Stimulated activated CD4-positive, alpha-beta T cell treated with anti-CD3 and anti-CD28 coated beads, Interleukin-2, amount 100 ng/mL, for 4 hours (primary cell): ENCODE measurements at places on chromosomes 7 and 10.

GRCh38 chr7:137954614-137955013 is 47.3 kb downstream of the CREB3L2 start:
- DNase-seq: no peak

- no peak for DNase-seq
These were observed 39.2 kb downstream of the MEOX2 start for GRCh38 chr7:15647309-15647708.

DNA sequence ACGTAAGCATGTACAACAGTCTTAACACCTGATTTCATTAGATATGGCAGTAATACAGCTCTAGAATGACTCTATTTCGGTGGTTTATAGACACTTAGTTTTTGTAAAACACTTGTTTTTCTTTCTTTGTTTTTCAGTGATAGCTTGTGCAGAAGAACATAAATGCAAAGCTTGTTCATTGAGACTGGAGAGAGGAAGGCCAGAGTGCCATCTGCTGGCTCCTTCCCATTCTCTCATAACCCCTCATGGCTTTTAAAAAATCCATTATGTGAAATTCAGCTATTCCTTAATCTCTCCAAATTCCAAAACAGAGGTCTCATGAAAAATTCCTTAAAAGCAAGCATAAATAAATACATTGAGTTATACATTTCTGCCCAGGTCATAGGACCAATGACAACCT is 76.3 kb downstream of the CACNB2 start:
- DNase-seq: no peak

- no peak for DNase-seq
These were observed 523.9 kb upstream of the MGMT start for GRCh38 chr10:128943111-128943510.

GRCh38 chr10:110399965-110400933 is 95.5 kb upstream of the SMNDC1 start:
- DNase-seq: no peak

DNA sequence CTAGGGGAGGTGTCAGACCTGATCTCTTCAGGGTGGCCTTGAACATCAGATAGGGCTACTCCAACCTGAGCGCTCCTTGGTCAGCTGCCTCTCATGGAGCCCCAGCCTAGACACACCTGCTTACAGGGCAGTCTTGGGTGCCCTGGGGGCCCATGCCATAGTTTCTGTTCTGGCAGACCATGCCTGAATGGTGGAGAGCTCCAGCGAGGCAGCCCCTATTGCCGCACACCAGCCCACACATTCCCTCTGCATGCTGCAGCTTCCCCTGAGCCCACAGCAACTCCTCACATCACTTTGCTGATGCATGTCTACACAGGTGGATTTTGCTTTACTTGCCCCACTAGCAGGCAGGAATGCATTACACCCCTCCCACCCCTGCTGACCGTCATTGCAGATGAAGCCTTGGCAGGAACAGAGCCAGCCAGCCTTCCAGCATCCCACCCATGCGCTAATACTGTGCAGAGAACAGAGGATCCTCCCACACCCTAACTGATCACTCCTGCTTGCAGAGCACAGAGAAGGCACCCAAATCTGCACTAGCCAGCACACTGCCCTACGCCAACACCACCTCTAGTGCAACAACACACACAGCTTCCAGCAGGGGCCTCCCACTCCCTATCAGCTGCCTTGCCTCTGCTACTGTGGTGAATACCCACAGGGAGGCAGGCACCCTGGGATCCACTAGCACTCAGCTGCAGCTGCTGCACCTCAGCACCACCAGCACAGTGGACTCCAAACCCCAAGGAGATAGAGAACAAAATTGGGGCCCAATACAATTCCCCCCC is 43.0 kb upstream of the GRM3 start:
- DNase-seq: no peak

- no peak for DNase-seq
These were observed 56.8 kb upstream of the LANCL2 start for GRCh38 chr7:55308186-55308929.

DNA sequence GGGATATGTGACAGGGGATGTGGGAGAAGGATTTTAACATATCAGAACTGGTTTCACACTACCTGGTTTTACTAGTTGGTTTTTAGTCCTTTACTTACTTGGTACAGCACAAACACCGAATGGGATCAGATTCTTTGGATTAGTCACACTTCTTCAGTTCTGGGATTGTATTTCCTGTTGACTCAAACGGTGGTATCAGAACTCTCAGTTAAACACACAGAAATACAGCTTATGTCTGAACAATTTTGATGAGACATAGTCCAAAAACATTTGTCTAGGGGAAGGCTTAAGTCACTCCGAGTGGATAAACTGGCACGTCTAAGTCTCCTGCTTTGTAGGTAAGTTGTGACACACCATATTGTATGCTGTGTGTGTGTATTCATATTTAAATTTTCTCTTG is 480.5 kb downstream of the PHTF2 start:
- DNase-seq: no peak

- no peak for DNase-seq
These were observed 58.3 kb downstream of the SLC39A12 start for GRCh38 chr10:18010050-18010449.

- DNase-seq: no peak
These were observed 40.3 kb upstream of the DLD start for GRCh38 chr7:107850643-107851042.

DNA sequence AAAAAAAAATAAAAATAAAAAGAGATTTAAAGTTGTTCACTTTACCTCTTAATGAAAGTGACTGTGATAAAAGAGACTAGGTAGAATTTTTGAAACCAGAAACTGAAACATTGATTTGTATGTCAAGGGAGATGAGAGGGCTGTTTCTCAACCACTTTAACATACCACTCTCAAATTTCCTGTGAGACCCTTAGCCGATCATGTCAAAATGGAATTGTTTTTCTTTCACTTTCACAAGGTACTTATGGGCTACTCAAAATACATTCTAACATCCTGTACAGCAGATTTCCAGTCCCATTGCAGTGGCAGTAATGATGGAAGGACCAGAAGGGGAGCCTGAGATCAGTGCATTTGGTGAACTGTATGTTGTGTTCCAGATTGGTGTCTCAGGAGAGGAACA is 261.2 kb downstream of the PPP1R3A start:
- DNase-seq: no peak

DNA sequence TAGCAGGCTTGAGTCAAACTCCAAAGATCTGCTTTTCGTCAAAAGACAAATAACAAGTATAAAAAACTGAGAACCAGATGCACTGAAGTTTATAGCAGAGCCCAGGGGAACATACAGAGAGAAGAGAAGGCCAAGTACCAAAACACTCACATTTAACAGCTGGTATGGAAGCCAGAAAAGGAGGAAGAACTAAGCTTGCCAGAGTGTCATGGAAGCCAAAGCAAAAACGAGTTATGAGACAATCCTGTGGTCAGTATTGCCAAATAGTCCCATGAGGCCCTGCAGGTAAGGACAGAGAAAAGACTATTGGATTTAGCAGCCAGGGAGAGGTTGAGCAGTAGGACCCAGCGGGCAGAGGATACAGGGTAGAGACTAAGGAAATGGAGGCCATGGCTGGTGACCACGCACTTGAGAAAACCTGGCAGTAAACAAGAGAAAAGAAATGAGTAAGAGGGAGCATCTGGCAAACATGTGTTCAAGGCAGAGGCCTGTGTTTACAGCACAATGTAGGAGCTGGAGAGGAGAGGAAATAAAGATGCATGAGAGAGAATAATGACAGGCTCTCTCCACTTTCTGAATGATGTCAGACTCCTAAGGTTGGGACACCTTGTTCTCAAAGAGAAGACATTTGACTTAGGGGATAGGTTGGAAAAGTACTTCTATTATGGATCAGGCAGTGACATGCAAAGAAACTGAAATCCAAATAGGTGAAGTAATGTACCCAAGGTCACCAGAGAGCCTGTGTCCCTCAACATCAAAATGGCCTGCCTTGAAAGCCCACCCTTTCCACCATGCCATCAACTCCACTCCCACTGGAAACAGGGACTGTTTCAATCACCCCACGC is 9.1 kb downstream of the CREB3L2 start:
- no peak for DNase-seq

DNA sequence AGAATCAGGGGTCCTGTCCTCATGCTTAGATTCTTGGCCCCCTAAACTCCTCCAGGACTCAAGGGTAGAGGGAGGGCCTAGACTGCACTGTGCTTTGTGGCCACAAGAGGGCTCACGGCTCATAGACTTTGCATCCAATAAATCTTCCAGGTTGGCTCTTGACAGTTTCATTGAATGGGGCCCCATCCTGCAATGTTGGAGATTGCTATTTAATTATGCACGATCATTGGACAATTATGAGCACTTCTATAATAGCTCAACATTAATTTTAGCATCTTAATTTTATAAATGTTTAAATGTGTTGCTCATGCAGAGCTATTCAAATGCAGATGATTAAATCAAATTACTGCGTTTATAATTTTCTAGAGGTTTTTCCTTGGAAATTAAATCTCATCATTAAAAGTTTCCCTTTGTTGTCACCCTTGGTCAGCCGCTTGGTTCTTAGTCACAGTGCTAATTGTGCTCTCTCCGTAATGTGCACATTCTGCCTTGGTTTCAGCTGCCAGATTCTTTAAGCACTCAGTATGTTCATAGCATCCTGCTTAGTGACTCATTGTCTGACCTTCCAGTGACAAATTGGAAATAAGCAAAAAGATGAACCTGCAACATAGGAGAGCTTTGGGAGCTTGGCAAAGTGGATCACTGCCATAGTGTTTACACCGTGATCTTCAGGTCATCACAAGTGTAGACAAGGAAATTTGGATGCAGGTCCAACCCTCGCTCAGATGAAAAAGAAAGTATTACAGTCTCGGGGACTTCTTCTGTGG is 33.4 kb upstream of the PLPP4 start:
- DNase-seq: no peak

- no peak for DNase-seq
These were observed 9.7 kb upstream of the MKRN1 start for GRCh38 chr7:140489026-140489359.

DNA sequence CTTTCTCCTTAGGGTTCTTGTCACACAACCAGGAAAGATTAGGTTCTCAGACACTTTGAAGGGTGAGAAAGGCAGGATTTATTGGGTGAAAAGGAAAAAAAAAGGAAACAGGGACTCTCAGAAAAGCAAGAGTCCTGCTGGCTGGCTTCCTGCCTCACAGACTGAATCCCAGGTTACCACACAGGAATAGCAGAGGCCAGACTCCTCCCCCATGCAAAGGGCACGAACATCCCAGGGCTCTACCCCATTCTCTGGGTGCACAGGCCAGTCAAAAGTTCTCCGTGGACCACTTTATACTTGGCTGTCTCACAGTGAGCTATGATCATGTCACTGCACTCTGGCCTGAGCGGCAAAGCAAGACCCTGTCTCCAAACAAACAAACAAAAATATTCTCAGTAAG is 42.6 kb downstream of the HOXA1 start:
- no peak for DNase-seq

- no peak for DNase-seq
These were observed 45.9 kb downstream of the TSPAN15 start for GRCh38 chr10:69497231-69497561.

GRCh38 chr10:133401500-133401899 is 7.5 kb downstream of the MTG1 start:
- DNase-seq: no peak

DNA sequence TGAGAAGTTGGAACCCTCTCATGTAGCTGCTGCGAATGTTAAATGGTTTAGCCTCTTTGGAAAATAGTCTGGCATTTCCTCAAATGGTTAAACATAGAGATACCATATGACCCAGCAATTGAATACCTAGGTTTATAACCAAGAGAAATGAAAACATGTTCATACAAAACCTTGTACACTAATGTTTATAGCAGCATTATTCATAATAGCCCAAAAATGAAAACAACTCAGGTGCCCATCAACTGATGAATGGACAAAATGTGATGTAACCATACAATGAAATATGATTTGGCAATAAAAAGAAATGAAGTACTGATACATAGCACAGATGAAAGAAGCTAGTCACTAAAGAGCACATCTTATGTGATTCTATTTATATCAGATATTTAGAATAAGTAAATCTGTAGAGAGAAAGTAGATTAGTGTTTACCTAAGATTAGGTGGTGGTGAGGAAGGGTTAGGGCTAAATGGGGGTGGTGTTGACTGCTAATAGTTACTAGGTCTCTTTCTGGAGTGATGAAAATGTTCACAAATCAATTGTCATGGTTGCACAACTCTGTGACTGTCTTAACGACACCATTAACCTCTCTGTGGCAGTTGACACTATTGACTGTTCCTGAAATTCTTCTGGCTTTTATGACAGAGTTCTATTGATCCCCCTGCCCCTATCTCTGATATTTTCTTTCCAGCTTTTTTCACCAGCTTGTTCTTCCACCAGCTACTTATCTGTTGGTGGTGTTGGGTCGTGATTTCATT is 35.2 kb downstream of the VCL start:
- DNase-seq: no peak

- DNase-seq: no peak
These were observed 176.6 kb downstream of the SEMA3D start for GRCh38 chr7:85010306-85010705.

DNA sequence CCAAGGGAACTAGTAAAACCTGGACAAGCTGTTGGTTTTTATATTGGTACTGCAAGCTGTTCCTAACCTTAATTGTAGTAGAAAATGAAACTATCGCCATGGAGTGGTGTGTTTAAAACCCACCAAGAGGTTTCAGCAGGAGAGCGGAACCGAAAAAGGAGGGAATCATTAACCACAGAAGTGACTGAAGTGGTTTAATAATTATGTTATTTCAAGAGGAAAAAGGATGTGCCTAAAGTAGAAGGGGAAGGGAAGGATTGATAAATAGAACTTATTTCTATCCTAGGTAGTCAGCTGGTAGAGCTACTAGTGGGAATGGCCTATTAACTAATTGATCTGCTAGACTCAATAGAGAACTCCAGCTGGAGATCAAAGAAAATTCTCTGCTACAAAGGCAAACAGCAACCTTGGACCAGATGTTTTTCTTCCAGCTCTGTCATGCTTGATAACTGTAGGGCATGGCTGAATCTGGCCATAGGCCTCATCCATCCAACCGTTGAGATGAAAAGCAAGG is 91.8 kb downstream of the BAMBI start:
- no peak for DNase-seq

DNA sequence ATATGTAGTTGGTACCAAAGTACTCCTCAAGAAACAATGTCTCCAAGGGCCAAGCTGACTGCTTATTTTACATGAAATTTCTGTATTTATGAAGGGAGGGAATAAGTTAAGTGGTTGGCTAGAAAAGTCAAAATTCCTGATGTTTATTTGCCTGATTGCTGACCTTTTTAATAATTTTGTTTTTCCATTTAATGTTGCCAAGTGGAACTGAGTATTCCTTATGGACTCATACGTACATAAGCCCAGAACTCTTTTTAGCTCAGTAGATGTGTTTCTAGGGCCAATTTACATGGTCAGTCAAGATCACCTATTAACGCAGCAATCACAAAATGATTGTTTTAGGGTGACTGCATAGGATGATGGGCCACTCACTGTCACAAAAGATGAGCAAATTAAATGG is 78.3 kb upstream of the FZD8 start:
- no peak for DNase-seq

GRCh38 chr10:50387732-50388073 is 136.4 kb upstream of the ASAH2 start:
- no peak for DNase-seq

DNA sequence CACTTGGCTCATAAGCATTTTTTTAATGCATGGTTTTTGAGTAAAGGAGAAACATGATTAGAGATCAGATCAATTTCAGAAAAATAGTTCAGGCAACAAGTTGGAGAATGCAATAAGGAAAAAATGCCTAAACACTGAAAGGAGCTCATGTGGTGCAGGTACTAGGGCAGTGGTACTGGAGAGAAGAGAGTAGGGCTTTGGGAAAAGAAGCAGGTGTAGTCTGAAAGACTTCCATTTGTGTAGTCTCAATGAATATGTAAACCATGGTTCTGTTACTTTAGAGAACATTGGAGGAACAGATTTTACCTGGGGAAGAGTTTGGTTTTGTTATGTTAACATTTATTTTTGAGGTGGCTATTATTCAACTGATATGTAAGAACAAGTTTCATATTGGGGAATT is 5.5 kb downstream of the GTPBP10 start:
- no peak for DNase-seq
